ENCODE measurements at places on chromosomes 1 and 21.
A peak's percentile ranks its signal among the peaks of the same experiment; 100 is the strongest.

GRCh38 chr1:79264975-79265818 is 258.7 kb upstream of the ADGRL4 start:
- no peak for DNase-seq

DNA sequence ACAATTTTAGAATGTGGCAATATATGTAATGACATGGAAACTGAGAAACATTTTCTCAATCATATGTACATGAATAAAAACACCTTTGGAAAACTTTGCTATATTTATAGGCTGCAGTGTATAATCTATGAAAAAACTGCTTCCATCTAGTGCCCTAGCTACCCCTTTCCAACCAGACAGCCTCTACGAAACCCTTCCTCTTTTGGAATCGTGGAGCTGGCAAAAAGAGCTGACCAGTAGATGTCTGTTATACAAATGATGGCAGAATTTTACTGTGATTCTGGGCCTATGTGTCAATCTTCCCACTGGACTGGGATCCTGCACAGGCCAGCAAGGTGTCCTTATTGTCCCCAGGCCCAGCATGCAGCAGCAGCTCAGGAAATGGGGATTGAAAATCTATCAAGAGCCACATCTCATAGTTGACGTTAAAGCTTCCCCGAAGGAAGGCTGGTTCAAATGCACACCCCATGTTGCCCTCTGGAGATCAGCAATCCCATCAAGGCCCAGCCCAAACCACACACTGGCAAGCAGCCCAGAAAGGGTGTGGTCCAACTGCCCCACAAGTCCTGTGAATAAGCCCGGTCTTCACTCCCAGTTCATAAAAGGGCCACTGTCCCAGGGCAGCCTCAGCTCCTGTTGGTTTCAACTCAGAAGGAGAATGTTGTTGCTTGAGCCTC is 8.8 kb upstream of the FAM20B start:
- peak; percentile 93 for DNase-seq

- DNase-seq: no peak
Measured at GRCh38 chr1:224198572-224198971, 15.5 kb downstream of the DEGS1 start.

GRCh38 chr1:243582326-243582725 is 267.7 kb downstream of the AKT3 start:
- no peak for DNase-seq

DNA sequence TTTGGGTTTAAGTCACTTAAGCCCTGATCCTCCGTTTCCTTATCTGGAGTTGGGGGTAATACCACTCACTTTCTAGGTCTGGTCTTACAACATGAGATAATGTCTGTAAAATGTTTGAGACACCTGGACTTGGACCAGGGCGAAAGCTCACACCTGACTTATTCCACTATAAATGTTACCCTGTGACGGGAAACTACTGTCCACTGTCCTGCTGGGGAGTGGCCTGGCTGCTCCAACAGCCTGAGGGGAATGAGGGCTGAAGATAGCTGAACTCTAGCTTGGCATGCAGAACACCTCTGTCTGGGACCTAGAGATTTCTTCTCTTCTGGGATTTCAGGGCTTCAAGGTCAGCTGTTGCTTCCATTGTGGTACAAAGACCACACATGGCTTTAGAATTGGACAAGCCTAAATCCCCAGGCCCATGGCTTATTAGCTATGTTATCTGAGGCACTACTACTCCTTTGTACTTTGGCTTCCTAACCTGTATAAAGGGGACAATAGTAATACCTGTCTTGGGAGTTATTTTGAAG is 9.5 kb upstream of the A3GALT2 start:
- DNase-seq: no peak

DNA sequence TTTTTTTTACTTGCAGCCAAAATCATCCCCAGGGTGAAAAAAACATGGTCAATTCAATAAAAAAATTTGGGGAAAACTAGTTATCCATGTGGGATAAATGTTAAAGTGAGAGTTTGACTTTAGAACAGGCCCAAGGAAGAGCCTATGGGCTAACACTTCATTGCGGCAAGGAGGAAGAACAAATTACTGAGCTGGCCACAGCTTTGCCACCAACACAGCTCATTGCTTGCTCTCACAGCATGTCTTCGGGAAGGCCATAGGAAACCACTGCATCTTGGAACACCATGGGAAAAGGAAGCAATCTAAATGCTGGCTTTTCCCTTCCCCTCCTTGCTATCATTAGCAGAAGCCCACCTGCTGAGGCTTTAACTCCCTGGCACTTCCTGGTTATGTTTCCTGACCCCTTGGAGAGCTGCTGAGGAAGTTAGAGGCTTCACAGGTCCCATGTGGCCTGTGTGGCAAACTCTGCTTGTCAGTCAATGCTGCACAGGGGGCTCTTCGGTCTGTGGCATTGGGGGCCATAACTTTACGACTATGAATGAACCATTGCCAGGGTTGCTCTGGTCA is 86.0 kb downstream of the SLC25A24 start:
- DNase-seq: peak; percentile 34

DNA sequence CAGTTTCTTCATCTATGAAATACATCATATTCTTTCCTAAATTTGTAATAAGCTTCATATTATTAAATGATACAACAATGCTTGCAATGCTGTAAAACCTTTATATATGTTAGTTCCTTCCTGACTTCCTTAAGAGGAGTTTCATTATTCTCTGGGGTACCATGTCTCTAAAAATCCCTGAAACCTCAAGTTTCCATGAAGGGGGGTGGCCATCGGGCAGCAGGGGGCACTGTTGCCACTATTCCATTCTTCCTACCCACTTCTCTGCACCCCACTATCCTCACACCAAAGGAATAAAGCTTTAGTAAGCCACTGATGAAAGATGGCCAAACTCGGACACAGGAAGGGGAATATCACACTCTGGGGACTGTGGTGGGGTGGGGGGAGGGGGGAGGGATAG is 9.0 kb upstream of the DMRTB1 start:
- no peak for DNase-seq

DNA sequence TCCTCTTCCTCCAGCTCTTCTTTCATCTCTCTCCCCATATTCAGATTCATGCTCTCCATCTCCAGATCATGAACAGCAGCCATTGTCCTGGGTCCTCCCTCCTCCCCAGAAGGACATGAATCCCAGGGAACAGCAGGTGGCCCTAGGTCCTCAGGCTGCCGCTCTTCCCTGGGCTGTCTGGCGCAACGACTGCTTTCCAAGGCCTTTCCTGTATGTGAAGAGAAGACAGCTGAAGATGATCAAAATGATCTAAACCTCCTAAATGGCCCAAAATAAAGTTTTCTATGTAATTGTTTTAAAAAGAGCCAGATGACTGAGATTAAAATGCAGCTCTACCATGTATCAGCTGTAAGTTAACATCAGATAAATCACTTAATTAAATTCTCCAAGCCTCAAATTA is 22.5 kb downstream of the RHBDL2 start:
- DNase-seq: no peak

DNA sequence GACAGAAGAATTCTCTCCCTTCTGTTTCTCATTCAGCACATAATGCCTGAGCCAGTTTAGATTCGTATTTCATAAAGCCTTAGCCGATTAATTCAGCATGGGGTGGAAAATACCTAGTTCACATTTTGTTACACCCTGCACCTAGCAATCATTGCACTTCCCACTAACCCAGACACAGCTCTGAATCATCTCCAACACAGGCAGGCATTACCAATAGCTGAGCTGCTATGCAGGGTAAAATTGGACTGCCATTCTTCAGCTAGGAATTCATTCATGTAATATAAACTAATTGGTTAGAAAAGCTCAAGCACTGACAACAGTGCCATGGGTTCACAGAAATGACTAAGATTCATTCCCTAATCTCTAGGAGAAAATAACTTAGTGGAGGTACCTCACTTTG is 26.9 kb upstream of the NKAIN1 start:
- no peak for DNase-seq

DNA sequence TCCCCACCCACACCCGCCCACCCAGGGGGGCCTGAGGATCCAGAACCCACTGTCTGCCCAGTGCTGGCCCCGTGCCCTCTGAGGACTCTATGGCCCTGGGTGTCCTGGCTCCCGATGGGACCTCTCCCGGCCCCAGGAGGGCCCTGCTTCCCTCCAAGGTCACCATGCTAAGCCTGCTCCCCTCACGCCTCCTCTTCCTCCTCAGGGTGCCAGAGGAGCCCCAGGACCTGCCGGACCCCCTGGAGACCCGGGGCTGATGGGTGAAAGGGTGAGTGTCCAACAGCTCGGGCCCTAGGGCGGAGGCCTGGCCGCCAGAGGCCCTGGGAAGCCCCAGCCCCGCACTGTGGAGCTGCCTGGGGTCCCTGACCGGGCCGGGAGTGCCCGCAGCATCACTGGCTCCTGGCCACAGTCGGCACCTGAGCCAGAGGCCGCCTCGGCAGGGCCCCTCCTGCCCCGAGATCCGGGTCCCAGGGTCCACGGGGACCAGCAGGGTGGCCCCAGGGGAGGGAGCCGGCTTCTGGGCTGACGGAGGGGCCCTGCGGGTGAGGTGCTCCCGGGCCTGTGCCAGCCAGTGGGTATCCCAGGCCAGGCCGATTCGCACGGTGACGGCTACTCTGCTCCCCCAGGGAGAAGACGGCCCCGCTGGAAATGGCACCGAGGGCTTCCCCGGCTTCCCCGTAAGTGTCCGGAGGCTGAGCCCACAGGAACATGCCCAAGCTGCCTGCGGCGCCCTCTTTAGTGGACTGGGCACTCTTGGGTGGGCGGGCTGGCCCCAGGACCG is 16.1 kb downstream of the COL6A1 start:
- DNase-seq: no peak

- no peak for DNase-seq
Measured at GRCh38 chr21:39613041-39613934, 548 bp downstream of the B3GALT5 start.

DNA sequence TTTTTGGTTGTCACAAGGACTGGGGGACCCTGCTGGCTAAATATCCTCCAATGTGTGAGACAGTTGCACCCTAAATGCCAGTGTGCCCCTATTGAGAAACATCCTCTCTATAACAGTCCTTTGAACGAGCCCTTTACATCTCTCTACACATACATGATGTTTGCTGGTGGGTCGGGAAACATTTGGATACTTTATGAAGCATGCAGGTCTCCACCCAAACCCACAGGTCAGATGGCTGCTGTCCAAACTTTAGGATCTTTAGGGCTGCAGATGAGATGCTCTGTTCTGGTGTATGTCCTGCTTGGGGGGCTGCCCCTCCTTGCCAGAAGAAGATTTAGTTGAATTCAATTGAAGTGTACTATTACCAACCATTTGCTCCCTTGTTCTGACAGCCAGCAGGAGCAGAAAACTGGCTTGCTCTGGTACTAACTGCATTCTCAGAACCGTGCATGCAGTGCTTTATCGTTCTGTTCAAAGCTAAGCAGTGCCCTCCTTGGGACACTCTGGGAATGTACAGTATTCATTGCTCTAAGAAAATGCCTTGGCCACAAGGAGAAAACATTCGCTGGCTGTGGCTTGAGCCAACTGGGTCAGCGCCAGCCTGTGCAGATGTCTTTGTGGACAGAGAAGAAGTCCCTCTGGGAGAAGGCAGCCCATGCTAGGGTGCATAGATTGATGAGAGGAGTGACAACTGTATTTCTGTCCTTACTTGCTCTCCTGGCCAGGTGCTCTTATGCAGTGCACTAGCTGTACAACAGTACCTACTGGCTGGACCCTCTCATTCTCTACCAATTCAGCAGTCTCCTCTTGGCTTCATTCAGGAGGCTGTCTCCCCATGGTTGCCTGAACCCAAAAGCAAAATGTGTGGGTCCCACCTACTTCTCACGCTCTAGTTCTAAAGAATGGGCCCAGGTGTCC is 61.4 kb upstream of the DIRAS3 start:
- no peak for DNase-seq

- DNase-seq: no peak
Measured at GRCh38 chr1:22566161-22566560, 2.9 kb downstream of the EPHA8 start.

GRCh38 chr21:32545948-32546441 is 39.3 kb downstream of the TCP10L start:
- DNase-seq: no peak

DNA sequence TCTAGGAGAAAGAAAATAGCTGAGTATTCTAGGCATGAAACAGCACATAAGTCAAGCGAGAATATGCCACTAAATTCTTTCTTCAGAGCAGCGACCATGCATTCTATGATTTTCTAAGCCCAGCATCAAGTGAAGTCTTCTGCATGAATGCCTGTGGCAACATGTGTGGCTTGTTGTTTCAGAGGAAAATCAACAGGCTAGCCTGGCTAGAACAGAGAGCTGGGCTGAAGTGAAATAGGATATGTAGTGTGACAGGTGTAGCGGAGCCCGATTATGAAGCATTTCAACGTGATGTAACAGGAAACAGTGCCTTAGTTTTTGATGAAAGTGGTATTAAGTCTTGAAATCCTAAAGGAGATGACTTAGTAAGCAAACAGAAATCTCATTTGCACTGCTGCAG is 7.0 kb downstream of the CSDE1 start:
- no peak for DNase-seq

DNA sequence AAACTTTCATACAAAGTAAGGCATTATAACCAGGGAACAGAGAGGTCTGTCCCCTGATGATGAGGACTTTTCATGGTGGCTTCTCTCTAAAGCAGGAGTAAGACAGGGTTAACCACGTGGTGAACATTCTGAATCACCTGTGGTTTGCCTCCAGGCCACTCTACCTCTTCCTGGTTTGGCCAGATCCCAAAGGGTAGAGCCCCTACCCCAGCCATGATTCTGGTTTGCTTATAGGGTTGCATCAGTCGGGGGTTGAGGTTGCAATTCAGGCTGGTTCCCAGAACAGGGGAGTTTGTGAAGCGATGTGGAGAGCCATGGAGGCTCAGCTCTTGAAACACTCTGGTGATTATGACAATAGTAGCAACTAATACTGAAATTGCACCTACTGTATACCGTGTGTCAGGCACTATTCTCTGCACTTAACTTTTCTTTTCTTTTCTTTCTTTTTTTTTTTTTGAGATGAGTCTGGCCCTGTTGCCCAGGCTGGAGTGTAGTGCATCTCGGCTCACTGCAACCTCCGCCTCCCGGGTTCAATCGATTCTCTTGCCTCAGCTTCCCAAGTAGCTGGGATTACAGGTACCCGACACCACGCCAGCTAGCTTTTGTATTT is 8.3 kb downstream of the CNR2 start:
- no peak for DNase-seq

DNA sequence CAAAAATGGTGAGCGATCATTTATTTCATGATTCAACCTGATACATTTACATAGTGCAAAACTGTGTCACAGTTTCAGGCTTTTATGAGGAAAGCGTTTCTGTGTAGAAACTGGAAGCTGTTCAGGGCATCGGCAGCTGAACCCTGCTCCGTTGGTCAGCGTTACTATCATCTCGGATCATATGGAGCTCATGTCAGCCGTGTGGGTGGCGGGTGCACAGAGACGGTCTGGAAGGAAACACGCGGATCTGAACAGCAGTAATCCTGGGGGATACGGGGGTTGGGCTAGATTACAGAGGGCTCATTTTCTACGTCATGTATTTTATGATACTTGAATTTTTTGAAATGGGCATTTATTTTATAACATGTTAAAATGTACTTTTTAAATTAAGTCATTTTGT is 15.1 kb downstream of the C1orf174 start:
- no peak for DNase-seq

- DNase-seq: peak; percentile 58
Measured at GRCh38 chr1:160006312-160006940, 25.4 kb downstream of the PIGM start.
